NCI-H2081 treated with DMSO at 0.1 percent for 48 hours (cell line): ENCODE measurements at places on chromosomes 4 and X.
A peak's percentile ranks its signal among the peaks of the same experiment; 100 is the strongest.

DNA sequence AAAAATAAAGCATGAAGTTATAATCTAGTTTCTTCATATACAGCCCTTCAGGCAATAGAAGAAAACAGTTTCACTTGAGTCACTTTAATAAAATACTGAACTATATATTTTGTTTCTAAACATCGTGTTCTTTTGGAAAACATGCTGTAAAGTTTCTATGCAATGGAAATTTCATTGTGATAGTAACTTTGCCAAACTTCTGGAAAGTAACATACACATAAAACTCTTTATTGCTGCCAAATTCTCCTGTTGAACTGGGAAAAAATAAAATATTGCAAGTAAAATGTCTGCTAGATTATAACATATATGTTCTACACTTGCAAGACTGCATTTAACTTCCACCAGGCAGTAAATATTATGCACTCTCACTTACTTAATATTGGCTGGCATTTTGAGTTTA lies 635.4 kb downstream of the SPRY1 start:
- DNase-seq: no peak

- DNase-seq: no peak
Observed at GRCh38 chr4:77215107-77215506, 58.1 kb downstream of the CCNG2 start.

- no peak for DNase-seq
Observed at GRCh38 chr4:1055721-1056590, 44.5 kb downstream of the FGFRL1 start.

- DNase-seq: no peak
Observed at GRCh38 chrX:17922303-17922702, 61.2 kb upstream of the RAI2 start.

DNA sequence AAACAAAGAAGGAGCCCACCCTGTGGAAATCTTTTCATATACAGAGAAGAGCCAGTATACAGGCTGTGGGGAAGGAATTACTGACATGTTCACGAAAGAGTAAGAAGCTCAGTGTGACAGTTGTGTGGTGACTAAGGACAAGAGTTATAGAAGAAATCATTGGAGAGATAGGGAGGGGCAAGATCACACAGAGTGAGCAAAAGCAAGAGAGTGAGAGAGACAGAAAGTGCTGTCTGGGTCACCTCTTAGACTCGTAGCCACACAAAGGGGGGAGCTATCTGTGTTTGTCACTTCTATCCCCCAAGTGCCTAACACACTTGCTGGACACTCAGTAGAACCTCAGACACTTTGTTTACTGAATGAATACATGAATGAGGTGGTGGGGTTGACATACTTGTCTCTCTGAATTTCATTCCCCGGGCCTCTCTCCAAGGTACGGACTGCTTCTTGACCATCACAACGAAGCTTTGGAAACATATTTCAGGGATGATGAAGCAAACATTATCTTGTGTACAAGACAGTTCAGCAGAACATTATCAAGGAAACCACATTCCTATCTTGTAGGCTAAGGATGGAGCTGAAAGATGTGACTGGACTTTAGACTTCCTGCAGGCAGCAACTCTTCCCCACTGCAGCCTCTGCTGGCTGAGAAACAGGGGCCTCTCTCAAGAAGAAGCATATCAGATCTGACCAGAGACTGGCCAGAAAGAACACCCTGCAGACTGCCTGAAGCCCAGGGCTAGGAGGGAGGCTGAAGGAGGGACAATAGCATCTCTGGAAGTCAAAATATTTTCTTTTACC lies 168.2 kb downstream of the AMELX start:
- DNase-seq: no peak

DNA sequence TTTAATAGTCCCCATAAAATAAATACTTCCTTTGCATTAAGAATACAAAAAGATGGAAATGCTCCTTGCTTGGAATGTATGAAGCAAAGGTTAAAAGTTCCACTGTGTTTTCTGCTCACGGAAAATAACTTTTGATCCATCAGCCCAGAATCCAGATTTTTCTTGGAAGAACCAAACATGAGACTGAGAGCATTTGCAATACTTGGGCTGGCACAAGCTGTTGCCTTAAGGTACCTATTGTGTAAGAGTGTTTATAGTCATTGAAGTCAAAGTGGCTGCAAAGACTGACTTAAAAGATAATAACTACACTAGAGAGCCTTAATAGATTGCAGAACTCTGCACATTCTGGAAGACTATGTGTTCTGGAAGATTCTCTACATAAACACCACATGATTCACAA lies 281.4 kb downstream of the RAB28 start:
- no peak for DNase-seq

DNA sequence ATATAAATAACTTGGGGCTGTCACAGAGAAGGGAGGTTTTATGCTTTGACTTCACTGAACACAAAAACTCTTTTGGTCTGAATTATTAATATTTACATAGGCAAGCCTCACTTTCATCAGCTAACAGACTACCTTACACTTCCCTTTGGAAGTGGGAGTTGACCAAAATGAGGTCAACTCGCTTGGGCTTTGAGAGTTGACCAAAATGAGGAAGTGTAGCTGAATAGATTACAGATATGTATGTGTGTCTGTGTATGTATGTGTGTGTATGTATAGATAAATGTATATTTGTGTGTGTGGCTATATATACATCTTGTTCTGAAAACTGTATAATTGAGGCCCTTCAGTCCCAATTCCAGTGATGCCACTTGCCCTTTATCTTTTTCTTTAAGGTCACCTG lies 113.3 kb upstream of the IL13RA1 start:
- DNase-seq: no peak

GRCh38 chrX:10011991-10012390 lies 44.8 kb downstream of the CLDN34 start:
- no peak for DNase-seq

DNA sequence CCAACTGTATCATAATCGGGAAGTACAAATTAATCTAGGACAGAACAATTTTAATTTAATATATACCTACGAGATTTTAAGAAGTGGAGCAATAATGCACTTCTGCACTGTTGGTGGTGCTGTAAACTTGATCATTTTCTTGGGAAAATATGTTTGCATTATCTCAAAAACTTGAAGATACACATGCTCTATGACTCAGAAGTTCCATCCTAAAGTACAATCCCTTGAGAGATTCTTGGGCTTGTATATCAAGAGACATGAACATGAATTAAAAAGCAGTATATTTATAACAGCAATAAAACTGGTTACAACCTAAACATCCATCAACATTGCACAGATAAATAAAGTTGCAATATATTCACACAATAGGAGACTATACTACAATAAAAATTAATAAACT lies 168.8 kb downstream of the CLCN4 start:
- no peak for DNase-seq

- no peak for DNase-seq
Observed at GRCh38 chrX:66676990-66677389, 38.1 kb upstream of the EDA2R start.

- DNase-seq: no peak
Observed at GRCh38 chr4:83093060-83093640, 21.4 kb downstream of the PLAC8 start.

DNA sequence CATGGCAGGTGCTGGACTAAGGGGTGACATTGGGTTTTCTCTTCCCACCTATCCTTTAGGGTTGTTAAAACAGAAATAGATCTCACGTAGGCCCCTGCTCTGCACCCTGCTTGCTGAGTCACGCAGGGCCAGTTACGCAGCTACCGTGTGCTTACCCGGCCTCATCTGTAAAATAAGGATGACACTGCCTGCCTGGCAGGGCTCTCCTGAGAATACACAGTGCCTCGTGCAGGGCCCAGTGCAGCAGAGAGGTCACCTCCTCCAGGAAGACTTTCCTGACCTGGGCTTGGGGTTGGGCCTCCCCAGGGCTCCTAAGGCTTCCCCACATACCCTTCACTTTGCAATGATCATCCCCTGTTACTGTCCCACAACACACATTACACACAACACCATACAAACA lies 33.6 kb upstream of the JAKMIP1 start:
- no peak for DNase-seq

- DNase-seq: no peak
Observed at GRCh38 chr4:104465619-104466018, 29.1 kb downstream of the CXXC4 start.

GRCh38 chrX:103817502-103817901 lies 14.6 kb downstream of the RAB9B start:
- DNase-seq: peak; percentile 9

GRCh38 chr4:36138220-36138619 lies 106.1 kb downstream of the ARAP2 start:
- no peak for DNase-seq

- no peak for DNase-seq
Observed at GRCh38 chr4:2163311-2163821, 78.6 kb downstream of the HAUS3 start.

DNA sequence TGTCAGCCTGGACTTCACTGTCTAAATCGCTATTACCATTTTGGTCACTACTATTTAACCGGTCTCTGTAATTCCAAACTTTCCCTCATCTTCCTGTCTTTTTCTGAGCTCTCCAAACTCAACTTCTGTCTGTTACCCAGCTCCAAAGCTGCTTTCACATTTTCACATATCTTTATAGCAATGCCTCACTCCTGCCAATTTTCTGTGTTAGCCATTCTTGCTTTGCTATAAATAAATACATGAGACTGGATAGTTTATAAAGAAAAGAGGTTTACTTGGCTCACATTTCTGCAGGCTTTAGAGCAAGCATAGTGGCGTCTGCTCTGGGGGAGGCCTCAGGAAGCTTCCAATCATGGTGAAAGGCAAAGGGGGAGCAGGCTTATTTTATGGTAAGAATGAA lies 368.3 kb upstream of the GNPDA2 start:
- DNase-seq: no peak

DNA sequence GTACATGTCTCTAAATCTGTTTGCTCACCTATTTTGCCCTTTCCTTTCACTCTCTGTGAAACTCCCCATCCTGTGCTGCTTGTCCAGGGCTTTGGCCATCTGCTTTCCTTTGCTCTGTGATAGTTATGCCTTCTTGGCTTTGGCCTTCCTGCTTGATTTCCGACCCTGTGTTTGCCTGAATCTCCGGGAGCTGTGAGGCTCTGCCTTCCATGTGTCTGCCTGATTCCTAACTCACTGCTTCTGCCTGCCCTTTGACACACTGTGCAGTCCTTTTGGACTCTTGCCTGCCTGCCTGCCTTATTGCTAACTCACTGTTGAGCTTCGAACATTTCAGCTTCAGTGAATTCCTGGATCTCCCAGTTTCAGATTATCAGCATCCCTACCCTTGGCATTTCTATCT lies 143.1 kb downstream of the C4orf33 start:
- DNase-seq: no peak

DNA sequence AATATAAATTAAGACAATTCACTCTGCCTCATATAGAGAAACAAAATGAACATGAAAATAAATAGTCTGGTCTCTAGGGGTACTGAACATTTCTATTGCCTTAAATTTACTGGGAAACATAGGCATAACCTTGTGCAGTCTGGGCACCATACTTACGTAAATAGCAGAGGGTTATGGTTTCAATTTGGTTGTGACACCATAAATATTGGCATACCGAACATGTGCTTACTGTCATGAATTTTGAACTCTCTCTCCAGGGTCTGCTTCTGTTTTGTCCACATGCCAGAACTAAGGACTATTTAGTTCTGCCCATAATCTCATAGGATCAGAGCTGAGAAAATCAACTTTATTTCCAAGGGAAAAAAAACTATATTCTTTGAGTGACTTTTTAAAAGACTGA lies 17.6 kb downstream of the PDGFC start:
- DNase-seq: no peak

DNA sequence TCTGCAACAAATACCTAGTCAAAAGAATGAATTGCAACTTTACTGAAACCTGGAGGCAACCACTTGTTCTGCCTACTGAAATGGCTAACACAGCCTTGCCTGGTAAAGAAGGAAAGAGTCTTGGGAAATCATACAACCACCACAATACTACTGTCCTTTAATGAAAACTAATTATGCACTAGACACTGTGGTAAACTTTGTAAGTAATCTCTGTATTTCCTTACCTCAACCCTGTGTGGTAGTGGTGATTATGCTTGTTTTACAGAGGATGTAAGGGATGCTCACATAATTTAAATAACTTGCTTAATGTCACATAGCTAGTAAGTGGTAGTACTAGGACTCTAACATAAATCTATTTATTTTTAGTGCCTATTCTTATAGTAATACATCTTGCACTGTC lies 44.7 kb downstream of the TMEM156 start:
- DNase-seq: no peak

- no peak for DNase-seq
Observed at GRCh38 chrX:45710081-45710801, 509.6 kb upstream of the DIPK2B start.

DNA sequence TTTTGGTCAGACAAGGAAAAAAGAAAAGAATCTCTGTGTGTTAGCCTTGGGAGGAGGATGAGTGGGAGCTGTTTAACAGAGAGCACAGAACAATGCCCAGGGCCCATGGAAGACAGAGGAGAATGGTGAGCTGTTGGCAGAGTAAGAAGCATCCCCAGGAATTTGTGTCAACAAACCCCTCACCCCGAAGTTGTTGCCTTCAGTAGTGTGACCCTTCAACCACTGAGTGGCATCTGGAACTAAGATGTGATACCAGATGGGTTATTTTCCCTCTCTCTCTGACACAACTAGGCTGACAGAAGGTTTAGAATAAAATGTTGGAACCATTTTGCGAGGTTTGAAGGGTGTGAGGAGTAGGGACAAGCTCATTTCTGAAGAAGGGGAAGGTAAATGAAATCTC lies 25.1 kb downstream of the IGSF1 start:
- DNase-seq: no peak

GRCh38 chr4:78379040-78379439 lies 172.5 kb upstream of the ANXA3 start:
- DNase-seq: no peak

GRCh38 chrX:28576117-28576516 lies 11.1 kb upstream of the IL1RAPL1 start:
- no peak for DNase-seq

DNA sequence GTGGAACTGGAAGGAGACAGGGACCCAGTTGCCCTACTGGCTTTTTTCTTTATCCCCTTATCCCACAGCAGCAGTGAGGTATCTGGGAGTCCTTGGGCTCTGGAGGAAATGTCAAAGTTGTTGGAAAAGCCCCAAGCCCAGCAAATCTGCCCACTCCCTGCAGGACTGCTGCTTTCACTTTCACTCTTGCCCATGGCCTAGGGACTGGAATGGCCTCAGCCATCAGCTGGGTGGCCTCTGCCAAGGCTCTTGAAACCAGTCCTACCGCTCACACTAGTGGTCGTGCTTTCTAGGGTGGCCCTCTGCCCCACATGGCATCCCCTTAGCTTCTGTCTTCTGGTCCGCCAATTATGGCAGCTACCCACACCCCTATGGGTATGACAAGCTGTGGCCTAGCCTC lies 9.7 kb upstream of the RHOXF1 start:
- no peak for DNase-seq

- DNase-seq: peak; percentile 35
Observed at GRCh38 chr4:56874166-56874565, 33.5 kb upstream of the REST start.
